Esophagus mucosa (tissue), 1 donor: ENCODE measurements at places on chromosomes 4 and X. TPM values are rescaled to one million over a fixed set of nuclear protein-coding genes. Genes with fewer than 3 reads are reported as not detected.

GPRIN3 gene
- 0.36 TPM for total RNA-seq

GYPE gene
- not detected for total RNA-seq

SLC9B1 gene
- total RNA-seq = 0.28 TPM

GAB3 gene
- 0.52 TPM for total RNA-seq

LINC00632 gene
- total RNA-seq = 3.1 TPM

HERC6 gene
- total RNA-seq = 19.5 TPM

ALPK1 gene
- 14.5 TPM for total RNA-seq

MBNL3 gene
- total RNA-seq = 27.8 TPM

KCND1 gene
- 0.28 TPM for total RNA-seq

RHOH gene
- 1.2 TPM for total RNA-seq

P2RY4 gene
- 0.20 TPM for total RNA-seq

NSD2 gene
- total RNA-seq = 42.7 TPM

CLRN2 gene
- not detected for total RNA-seq

CTAG1B gene
- total RNA-seq = not detected
